Germinal center (tissue), 1 donor: ENCODE measurements at places on chromosomes 4 and X.

GRCh38 chr4:5662555-5662954 is 45.8 kb downstream of the EVC2 start:
- no peak for DNase-seq

DNA sequence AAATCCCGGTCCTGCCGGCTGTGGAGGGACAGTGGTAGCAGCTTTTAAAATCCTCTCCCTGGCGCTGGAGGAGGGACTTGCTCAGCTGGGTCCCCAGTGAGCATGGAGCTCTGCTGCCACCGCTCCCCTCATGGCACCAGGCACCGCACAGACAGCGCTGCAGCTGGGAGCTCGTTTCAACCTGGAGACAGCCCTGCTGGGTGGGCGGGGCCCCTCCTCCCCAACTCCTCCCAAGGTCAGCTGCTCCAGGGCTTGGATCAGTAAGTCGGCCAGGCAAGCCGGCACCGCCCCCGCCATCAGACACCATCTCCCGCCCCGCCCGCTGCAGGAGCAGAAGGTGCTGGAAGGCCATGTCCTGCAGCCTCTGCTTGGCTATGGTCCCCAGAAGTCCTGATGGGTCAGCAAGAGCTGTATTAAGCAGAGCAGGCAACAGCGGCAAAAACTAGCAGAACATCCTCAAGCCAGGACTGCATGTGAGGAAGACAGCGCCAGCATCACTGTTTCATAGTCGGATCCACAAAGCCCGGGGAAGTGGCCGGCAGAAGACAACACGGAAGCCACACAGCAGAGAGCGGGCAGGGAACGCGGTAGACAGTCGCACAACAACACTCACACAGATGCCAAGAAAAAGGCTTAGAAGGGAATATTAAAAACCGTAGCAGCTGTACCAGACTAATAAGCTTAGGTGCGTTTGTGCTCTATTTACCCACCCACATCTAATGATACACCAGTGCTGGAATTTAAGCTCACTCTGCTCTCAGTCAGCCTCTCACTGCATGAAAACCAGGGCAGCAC is 16.2 kb downstream of the ZFYVE28 start:
- DNase-seq = no peak

GRCh38 chrX:10549280-10549679 is 71.1 kb downstream of the MID1 start:
- no peak for DNase-seq

- DNase-seq = no peak
These were observed 281.4 kb downstream of the PABPC4L start for GRCh38 chr4:133920236-133920635.

DNA sequence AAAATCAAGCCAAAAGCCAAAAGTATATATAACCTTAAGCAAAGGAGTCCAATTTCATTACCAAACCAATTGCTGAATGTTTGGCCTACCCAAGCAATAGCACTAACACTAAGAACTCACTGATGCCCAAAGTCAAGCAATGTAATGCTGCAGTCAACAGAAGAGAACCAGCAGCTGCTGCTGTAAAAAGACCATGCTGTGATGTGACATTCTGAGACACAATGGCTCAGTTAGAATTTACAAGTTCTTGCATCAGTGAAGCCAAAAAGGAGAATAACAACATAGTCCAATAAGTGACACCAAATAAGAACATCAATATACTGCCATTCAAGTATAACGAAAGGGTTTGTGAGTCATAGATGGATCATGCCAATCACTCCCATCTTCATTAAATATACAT is 514.0 kb upstream of the DIAPH2 start:
- DNase-seq = no peak

DNA sequence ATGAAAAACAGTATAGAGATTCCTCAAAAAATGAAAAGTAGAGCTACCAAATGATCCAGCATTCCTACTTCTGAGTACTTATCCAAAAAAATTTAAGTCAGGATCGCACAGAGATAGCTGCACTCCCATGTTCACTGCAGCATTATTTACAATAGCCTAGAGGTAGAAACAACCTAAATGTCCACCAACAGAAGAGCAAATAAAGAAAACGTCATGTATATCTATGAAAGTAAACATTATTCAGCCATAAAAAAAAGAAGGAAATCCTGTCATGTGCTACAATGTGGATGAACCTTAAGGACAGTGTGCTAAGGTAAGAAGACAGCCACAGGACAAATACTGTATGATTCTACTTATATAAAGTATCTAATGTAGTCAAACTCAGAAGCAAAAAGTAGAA is 12.4 kb downstream of the THOC2 start:
- no peak for DNase-seq

DNA sequence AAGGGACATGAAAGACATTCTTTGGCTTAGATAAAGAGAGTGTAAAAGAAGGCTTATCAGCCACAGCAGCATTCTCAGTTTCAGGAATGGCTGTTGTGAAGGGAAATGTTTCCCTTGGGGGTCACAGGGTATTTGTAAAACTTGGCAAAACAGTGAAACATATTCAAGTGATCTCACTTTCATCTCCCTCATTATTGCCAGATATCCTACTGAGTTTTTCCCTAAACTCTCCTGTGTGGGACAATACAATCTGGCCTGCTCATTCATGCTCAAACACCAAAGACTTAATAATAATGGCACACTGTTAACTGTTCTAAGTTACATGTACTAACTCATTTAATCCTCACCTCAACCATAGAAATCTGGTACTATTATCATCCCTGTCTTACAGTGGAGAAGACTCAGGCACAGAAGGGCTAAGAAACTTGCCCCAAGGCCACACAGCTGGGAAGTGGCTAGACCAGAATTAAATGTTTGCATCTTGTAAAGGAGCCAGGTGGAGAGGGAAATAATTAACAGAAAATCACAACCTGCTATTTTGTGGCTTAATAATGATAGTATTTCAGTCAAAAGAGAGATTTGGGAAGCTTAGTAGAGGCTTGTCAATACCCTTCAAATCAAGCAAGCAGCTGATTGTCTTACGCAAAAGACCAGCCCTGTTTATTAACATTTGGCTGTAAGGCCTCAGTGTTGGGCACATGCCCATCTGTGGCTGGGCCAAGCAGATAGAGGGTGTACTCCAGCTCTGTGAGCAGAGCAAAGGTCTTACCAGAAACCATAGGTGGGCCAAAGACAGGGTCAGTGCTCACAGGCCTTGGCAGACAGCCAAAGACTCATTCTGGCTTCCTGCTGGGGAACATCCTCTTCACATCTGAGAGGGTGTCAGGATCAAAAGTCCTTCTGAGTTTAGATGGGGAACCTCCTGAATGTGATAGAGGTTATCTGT is 17.3 kb downstream of the SMPX start:
- DNase-seq = no peak

GRCh38 chr4:6812766-6813165 is 30.2 kb downstream of the KIAA0232 start:
- DNase-seq = no peak

GRCh38 chrX:96556886-96557285 is 127.8 kb upstream of the DIAPH2 start:
- DNase-seq = no peak

- DNase-seq = no peak
These were observed 78.1 kb upstream of the DHRSX start for GRCh38 chrX:2578864-2579263.

GRCh38 chrX:150018931-150019361 is 80.7 kb upstream of the EOLA2 start:
- DNase-seq = no peak

DNA sequence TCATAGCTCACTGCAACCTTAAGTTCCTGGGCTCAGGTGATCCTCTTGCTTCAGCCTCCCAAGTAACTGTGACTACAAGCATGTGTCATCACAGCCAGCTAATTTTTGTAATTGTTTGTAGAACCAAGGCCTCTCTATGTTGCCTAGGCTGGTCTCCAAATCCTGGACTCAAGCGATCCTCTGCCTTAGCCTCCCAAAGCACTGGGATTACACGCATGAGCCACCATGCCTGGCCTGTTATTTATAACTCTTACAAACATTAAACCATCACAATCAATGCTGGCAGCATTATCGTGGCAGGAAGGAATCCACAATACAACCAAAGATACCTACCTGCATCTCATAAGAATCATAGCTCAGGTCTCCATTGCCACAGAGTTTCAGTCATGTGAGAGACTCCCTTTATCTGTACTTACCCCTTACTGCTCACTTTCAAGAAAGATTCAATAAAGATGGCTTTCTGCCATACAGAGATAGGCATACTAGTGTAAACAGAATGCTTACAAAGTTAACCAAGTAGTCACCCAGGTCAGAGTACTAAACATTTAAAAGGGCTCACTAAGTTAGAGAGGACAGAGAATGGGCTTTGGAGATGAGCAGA is 48.5 kb downstream of the SMIM31 start:
- DNase-seq = no peak

DNA sequence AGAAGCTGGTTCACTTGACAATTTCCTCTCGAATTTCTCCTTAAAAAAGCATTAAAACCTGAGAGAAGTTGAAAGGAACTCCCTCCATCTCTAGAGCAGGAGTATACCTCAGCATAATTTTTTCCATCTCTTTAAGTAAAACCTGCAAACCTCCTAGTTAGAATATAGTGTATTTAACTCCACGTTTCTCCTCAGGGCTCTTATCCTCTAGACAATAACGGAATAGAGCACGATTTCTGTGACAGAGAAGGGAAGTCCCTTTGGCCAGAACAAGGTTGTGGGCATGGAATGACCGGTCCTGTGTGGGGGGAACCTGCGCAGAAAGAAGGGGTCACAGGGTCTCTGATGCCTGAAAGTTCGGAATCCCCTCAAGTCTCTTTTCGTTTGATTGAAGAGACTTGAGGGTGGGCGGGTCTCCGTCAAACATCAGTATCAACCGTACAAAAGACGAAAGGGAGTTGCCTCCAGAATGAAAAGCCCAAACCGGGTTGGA is 697 bp downstream of the ZNF280C start:
- DNase-seq = peak; percentile 1

GRCh38 chr4:100208964-100209363 is 18.7 kb upstream of the DDIT4L start:
- DNase-seq = no peak
